ENCODE measurements at places on chromosomes 7 and 10.

- no peak for DNase-seq
Observed at GRCh38 chr10:131641231-131641630, 259.6 kb upstream of the PPP2R2D start.

DNA sequence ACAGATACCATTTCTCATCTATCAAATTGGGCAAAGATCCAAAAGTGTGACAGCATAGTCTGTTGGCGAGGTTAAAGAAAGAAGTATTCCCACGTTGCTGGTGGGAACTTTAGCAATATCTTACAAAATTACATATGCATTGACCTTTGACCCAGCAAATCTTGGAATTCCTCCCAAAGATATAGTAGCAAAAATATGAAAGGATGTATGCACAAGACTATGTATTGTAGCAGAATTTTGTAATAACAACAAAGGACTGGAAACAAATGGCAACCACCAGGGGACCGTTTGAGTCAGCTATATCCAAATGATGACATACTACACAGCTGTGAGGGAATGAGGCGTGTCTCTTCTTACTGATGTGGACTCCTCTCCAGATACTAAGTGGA lies 50.2 kb downstream of the KCNH2 start:
- no peak for DNase-seq

DNA sequence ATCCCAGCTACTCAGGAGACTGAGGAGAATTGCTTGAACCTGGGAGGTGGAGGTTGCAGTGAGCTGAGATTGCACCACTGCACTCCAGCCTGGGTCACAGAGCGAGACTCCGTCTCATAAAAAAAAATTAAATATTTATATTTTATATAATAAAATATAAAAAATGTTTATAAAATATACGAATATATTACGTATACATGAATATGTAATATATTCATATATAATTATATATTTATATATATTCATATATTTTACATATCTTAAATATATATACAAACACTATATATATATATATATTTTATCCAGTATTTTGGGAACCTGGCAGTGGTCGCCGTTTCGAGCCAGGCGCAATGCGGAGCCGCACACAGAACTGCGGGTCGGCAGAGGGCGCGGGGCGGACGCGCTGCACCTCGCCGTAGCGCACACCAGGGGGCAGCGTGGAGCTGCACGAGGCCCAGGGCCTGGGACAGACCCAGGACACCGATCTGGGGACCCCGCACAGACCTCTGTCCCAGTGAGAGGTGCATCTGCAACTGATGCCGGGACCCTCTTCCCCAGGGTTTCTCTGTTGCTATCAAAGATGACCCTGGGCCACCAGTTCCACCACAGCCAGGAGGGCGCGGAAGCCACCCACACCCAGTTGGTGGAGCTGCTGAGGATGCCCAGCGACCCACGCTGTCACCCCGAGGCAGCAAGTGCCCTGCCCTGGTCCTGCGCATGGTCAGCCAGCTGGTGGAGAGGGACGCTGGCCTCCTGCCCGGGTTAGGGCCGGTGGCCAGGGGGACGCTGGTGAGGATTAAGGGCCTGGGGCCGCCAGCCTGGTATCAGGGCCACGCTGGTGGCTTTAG lies 22.7 kb downstream of the AP5Z1 start:
- no peak for DNase-seq

DNA sequence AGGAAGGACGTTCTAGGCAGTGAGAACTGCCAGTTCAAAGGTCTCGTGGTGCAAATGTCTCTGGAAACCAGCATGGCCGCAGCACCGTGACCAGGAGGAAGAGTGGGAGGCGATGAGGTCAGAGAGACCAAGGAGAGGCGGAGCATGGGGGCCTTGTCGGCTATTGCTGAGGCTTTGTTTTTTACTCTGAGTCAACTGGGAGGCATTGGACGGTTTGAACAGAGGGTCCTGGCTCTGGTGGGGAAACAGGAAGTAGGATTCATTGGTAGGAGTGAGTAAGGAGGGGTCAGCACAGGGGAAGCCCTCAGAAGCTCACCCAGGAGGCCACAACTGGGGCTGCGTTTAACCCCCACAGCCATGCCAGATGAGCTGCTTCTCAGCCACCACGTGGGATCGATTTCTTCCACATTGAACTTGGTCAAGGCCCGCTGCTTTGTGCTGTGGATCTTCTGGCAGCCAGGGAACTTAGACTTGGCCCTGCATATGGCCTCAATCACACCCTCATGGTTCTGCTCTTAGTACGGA lies 22.2 kb upstream of the SH2B2 start:
- DNase-seq = no peak

DNA sequence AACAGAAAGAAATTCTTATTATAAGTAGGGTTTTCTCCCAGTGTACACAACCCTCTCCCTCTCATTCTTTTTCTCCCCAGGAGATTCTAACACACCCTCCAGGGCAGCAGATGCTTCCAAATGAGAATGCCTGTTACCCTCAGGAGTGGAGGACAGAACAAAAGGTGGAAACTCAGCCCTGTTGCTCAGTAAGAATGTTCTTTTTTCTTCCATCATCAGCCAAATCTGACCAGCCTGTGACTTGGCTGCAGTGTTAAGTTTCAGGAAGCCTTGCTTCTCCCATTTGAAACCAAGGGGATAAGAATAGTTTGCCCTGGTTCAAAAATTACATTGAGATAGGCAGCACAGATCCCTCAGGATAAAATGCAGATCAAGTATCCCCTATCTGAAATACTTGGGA lies 77.5 kb upstream of the EEPD1 start:
- no peak for DNase-seq

- DNase-seq = no peak
Observed at GRCh38 chr10:44925811-44926750, 14.9 kb downstream of the TMEM72 start.

DNA sequence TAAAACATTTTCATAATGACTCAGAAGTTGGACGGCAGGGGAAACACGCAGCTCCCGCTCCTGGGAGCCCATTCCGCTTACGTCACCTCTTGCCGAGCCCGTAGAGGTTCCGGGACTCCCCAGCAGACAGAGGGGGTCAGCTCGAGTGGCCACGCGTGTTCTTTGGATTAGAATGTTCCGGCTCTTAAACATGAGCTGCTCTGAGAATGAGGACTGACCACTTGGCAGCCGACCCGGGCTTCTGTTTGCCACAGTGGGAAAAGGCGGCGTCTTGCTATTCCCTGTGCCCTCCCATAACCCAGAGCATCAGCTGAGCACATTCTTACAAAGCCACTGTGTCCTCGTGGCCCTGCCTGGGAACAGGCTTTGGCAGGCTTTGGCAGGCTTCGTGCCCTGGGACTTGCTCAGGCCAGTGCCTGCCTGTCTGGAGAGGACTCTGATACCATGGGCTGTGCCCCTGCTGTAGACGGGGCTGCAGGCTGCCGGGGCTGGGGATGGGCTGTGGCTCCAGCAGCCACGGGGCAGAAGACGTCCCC lies 40.1 kb downstream of the PFKP start:
- DNase-seq = peak; percentile 41

DNA sequence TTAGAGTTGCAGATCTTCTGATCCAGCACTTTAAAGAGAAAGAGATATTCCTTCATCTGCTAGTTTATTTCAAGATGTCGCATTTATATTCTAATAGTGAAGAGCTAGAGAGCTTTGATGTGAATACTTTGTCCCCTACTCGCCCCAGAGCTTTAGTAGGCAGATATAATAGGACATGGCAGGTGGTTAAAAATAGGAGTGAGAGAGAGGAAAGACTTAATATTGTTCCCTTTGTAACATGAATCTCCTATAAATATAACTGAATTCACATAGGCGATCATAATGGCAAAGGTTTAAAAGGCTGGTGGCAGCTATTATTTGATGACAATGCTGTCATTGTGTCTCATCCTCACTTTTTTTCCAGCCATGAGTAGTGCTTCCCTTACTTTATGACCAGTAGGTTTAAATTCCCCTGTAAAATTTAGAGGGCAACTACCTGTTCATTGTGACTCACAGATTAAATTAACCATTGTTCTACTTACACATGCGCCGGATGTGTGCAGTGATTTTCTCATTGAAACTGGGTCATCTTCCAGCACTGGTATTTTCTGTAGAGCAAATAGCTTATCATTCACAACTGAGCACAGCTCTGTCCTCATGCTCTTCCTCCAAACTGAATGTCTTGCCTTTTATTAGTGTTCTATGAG lies 906.7 kb upstream of the CELF2 start:
- DNase-seq = no peak

DNA sequence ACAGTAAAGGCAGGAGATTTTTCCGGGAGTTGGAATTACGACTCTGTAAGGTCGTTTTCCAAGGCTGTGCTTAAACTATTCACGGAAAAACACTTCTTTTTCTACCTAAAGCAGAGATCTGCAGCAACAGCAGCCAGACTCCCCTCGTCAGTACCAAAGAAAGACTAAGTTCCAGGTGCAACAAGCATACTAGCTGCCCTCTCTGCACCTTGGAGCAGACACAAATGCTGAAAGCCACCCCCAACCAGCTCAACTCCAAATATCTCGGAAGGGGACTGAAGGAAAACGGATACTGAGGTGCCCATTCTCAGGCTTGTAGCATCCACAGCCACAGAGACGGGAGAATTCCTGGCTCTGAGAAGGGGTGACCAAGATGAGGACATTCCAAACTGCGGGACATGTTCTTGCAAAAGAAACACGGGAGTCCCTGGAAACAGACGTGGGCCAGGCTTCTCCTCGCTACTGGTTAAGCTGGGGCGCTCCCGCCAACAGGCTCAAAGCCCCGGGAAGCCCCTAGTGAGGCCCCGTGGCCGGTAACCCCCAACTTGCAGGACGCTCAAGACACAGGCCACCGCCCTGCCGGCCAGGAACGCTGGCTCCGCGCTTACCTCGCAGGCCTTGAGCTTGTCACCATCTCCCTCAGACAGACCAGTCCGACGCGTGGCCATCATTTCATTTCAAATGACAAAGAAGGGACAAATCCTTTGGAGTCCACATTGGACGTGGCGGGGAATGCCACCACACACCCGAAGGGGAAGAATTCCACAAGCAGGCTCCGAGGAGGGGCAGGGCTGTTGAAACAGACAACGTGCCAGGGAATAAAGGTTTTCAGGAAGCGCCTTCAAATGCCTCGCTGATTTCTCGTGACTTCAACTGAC lies 2.2 kb downstream of the ARHGAP21 start:
- no peak for DNase-seq

DNA sequence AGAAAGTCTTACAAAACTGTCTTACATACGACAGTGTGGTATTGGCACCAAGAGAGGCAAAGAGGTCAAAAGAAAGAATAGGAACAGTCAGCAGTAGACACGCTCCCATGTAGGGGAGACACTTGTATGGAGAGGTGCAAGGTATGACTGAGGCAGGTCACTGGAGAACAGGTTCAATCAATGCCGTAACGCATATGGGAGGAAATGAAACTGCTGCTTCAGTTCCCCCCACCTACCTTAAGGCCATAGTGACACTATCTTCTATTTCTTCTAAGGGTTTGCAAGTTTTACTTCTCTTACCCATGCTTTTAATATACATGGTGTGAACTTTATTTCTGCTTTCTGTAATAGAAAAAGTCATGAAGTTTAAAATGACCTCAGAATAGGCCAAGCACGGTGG lies 5.5 kb upstream of the PITRM1 start:
- DNase-seq = no peak

GRCh38 chr10:70323697-70324338 lies 40.0 kb upstream of the NPFFR1 start:
- DNase-seq = no peak

DNA sequence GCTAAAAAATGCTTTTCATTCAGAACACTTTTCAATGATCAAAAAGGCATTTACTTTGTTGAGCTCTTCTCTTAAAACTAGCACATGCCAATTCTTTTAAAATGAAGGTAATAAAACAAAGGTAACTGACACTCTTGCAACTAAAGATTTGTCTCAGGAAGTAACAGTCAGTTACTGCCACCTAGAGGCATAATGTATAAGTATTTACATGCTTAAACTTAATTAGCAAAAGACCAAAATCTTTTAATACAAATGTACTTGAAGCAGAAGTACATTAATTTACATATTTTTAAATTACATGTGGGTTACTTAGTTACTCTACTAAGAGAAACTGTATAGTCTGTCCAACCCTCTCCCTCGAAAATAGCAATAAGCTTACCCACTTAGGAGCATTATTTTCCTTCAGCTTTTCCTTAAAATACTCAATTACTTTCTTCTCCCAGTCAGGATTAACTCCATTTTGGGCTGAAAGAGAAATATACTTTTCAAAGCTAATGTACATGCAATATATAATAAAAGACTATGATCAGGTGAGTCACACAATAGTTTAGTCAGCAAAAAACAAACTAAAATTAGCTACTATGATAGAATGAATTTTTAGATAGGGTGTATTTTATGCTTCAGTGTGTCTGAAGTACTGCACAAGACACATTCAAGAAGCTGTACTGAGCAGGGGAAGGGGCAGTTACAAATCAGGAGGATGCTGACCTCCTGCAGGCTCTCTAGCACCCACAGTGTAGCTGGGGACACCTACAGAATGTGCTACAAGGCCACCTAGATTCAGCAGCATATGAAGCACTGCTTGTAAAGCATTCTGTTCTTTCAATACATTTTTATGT lies 13.0 kb downstream of the MCMBP start:
- DNase-seq = no peak

GRCh38 chr10:79361726-79362397 lies 14.6 kb downstream of the PPIF start:
- no peak for DNase-seq

GRCh38 chr10:36023939-36024338 lies 381.8 kb upstream of the FZD8 start:
- no peak for DNase-seq

DNA sequence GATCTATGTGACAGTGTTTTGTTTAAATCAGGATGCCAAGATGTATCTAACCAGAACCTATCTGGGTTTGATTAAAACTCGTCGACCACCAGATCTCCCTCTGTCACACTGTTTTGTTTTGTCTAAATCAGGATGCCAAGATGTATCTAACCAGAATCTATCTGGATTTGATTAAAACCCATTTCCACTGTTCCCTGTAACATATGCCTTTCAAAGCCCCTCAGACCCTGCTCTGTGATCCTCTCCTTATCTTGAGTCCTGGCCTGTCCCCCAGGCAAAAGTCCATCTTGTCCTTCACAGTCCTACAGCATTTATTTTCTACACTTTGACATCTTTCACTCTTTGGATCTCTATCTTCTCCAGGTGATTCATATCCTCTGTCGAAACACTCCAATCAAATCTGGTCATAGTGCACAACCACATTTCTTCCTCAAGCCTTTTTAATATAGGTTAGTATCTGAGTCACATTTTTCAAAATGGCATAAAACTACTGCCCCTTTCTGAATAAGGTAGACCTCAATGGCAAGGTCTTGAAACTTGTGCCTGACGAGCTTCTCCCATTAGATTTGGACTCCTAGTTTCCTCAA lies 32.5 kb downstream of the ERLIN1 start:
- DNase-seq = no peak

DNA sequence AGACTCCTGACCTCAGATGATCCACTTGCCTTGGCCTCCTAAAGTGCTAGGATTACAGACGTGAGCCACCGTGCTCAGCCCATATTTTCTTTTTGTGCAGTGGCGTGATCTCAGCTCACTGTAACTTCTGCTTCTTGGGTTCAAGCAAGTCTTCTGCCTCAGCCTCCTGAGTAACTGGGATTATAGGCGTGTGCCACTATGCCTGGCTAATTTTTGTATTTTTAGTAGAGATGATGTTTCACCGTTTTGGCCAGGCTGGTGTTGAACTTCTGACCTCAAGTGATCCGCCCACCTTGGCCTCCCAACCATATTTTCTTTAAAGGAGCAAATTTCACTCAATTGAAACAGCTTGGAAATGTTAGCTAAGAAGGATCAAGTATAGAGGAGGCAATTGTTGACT lies 16.5 kb downstream of the GBF1 start:
- DNase-seq = no peak

All from urinary bladder (tissue), 4 donors.